Putamen (tissue), 1 donor: ENCODE measurements at places on chromosomes 4 and X.

DNA sequence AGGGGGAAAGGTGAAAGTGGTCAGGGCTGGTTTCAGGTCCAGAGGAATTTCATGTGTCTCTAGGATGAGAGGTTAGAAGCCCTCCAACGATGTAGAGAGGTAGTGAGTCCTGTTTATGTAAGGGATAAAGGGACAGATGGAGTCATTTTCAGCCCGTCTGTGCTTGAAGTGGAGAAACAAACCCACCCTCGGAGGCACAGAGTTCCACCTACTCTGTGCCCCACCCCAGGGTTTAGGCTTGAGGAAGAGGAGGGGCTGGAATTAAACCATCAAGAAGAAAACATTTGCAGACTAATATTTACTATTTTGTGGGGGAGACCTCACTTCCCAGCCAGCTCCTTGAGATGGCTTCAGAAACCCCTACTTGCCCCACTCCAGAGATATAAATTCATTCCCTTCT lies 868 bp upstream of the GNL3L start:
- no peak for DNase-seq

- no peak for DNase-seq
Measured at GRCh38 chr4:139988863-139989765, 164.9 kb downstream of the MAML3 start.

- peak; percentile 86 for DNase-seq
Measured at GRCh38 chr4:87985097-87985886, 9.8 kb downstream of the SPP1 start.

- DNase-seq, result no peak
Measured at GRCh38 chr4:81663368-81663767, 191.7 kb upstream of the RASGEF1B start.

DNA sequence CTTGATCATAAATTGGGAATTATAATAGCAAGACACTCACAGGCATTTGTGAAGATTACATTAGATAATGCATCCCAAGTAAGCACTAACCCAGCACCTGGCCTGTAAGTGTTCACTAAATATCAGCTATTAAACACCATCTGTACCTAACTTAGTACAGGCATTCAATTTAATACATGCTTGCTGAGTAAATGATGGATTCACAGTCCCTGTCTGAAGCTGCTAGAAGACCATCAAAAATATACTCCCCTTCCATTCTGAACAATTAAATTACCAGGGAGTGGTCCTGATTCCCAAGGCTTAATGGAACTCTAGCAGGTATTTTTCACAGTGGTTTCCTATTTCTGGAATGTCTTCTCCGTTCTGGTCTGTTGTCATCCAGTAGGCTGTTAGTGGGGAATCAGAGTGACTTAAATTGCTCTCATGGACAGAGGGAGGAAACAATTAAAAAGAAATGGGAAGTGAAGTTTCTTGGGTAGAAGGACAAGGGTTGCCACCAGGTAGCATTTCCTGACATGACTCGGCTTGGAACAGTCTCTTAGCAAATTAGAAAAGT lies 233.9 kb downstream of the PTTG2 start:
- DNase-seq, result no peak

DNA sequence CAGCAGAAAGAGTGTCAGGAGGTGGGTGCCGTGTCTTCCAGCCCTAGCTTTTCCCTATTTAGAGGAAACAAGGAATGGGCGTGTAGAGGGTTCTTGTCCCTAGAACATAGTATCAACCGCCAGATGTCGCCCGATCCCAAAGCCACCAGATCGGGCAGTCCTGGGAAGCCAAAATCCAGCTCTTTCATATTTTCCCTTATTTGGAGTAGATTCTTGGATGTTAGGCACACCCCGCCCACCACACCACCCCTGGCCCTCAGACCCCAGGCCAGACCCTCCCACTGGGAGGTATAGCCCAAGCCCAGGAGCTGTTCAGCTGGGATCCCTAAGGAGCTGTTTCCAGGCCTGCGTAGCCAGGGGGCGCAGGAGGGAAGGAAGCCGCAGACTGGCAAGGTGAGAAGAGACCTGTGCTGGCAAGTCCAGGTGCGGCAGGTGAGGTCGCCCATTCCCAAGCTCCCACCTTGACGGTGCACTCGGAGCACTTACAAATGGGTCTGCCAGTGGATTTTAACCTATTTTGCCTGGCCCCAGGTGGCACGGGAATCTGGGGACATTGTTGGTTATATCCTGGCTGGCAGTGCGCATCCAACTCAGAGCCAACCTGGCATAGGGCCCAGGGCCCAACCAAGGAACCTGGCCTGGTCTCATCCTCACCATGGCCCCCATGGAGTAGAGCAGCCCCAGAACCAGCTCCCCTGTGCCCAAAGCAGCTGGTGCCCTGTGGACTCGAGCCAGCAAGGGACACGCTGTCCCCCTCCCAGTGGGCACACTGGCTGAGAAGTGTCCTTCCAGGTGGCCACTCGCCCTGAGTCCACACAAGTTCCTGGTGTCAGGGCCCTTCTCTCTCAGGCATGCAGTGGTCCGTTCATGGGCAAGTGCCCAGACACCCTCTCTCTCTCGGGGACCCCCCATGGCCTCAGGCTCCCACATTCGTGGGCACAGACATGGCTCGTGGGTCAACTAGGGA lies 811 bp downstream of the FLNA start:
- DNase-seq, result no peak

DNA sequence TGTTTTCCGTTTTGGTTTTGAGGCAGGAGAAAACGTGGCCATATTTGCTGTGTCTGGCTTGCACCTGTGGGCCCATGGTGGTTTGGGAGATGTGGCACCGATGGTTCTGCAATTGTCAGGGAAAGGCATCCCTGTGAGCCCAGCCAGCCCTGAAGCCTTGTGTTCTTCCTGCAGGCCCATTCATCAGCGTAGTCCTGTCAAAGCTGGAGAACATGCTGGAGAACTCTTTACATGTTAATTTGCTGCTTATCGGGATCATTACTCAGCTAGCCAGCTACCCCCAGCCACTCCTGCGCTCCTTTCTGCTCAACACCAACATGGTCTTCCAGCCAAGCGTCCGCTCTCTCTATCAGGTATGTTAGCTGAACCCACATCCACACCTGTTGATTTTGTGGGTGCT lies 104.7 kb downstream of the GATB start:
- no peak for DNase-seq
